Activated CD4-positive, alpha-beta T cell treated with anti-CD3 and anti-CD28 coated beads for 36 hours (primary cell): ENCODE measurements at places on chromosomes 3 and 15. TPM values are rescaled to one million over a fixed set of nuclear protein-coding genes. Genes with fewer than 3 reads are reported as not detected.

DNA sequence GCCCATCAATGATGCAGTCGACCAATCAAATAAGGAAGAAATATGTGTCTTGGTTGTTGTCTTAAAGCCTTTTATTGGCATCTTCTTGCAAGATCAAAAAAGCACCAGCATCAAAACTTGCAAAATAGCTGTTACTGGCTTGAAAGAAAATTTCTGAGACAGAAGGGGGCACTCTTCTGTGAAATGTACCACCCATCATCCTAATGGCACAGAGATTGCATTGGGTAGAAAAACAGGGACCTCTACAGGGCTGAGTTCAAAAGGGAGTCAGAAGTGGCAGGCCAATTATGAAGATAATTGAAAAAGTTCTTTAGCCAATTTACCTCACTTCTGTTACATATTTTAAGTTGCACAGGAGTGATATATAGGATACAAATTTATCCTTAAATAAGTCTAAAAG lies 122.3 kb upstream of the GPR149 start:
- DNase-seq = no peak

DNA sequence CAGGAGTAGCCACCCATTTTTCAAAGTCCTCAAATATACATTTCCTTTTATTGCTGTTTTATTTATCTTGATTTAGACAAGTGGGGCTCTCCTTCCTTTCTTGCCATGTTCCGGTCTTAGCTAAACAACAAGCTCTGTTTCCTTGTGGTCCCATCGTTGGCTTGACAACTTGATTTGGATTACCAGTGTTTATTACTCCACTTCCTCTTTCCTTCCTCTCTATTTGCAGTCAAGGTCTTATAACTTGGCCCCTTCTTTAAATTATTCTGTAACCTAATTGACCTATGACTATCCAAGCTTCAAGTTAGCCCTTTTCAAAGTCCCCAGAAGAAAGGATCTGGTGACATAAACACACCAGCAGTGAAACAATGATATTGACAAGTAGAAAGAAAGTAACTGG lies 130.6 kb upstream of the STT3B start:
- no peak for DNase-seq

DNA sequence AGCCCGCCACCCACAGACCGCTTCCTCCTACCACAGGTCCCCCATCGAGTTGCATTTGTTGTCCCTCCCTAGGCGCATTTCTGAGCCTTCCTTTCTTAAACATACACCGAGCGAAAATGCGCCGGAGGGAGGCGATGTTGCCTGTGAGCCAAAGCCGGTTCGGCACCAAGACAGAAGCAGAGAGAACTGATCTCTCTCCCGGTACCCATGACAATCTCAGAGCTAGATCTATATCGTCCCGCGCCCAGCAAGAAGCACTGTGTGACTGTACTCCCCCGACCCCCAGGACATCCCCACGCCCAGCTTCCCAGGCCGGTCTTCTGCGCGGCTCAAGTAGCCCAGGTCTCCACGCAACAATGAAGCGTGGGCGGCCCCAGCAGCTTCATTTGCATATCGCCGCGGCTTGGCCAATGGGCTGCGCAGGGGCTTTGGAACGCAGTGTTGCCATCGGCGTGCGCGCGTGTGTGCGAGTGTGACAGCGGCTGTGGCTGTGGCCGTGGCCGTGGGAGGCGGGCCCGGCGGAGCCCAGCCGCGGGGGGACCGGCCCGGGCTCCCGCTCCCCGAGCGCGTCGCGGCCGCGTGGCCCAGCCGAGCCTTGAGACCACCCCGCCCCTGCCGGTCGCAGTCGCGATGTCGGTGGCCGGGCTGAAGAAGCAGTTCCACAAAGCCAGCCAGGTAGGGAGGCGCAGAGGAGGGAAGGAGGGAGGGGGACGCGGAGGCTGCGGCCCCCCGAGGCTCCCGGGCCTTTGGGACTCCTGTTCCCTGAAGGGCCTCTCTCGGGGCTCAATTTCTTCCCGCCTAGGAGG lies at the start of gene SH3GL3:
SH3GL3 (plus strand) TSS at position 438 of the 806 bp plus-strand sequence; CDS start at position 631, 193 bp downstream.
- peak; percentile 85 for DNase-seq

DNA sequence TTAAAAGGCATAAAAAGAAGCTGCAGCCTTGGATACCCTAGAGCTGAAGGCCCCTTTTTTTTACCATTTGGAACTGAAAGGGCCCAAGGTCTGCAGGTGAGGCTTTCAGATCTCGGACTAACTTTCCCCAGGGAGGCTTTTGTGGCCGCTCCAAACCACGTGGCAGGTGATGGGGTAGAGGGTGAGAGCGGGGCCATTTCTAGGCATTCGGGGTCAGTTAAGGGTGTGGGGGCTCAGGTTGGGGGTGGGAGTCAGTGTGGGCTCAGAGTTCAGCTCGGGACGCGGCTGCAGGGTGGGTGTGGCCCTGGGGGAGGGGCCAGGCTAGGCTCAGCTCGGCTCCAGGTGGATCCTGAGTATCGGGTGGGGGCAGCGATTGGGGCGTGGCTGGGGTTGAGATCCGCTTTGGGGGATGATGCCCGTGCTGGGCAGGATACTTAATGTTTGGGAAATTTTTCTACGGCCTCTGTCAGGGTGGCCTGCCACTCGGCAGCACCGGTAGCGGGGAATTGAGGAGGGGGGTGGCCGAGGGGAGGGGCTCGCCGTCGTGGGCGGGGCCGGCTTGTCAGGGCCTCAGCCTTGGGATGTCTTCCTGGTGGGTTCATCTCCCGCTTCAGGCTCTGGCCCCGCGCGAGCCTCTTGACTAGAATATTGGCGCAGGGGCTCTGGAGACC lies 2.5 kb downstream of the KLF13 start:
- peak; percentile 62 for DNase-seq

- no peak for DNase-seq
Observed at GRCh38 chr15:23482228-23482627, 35.2 kb upstream of the GOLGA6L2 start.

- peak; percentile 45 for DNase-seq
Observed at GRCh38 chr3:179321668-179322285, 1.1 kb upstream of the ZNF639 start.

DNA sequence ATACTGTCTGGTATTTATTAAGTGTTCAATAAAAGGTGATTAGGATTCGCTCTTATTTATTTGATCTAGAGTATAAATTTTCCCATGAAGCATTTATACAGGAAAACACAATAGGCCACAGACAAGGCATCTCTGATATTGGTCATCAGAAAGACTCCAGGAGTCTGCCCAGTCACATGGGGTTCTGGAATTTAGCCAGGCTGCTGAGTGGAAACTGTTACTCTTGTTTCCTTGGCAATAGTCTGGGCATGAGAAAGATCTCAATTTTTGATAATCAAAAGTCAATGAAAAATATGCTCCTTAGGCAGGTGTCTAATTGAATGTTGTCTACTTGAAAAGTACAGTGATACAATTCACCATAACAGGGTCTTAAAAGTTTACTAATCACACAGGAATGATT lies 161.2 kb downstream of the FRMD5 start:
- no peak for DNase-seq

GRCh38 chr3:55017876-55018275 lies 90.0 kb upstream of the LRTM1 start:
- no peak for DNase-seq

- no peak for DNase-seq
Observed at GRCh38 chr3:122936335-122936734, 91.2 kb downstream of the SEMA5B start.

GRCh38 chr15:38631119-38632075 lies 66.8 kb upstream of the RASGRP1 start:
- no peak for DNase-seq

DNA sequence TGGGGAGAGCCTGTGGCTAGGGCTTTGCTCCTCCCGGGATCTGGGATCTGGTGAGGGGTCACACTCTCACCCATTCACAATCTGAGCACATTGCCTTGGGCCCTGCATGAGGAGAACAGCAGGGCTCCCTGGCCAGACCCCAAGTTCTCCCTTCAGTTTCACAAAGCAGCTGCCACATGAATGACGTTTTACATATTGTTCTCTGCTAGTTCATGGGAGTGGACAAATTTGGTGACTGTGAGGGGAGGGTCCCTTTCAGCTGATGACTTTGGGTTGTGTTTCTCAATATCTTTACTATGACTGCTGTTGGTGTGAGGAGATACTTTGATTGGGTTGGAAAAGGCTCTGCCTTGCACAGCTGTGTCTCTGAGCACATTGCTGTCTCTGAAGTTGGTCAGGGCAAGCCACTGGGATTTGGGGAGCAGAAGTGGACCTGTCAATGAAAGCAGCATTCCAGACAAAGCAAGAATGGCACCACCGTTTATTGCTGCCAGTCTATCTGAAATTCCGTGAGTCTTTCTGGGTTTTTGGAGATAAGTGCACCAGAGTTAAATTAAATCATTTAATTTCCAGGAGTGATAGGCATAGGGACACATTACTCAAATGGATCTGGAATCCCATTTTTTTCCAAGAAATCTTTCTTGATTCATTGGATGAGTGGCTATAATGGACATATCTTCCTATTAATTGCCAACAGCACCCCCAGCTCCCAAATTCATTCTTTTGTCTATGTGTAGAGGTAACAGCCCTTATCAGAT lies 10.3 kb downstream of the TIMP4 start:
- no peak for DNase-seq

GRCh38 chr3:56986347-56986746 lies 74.1 kb upstream of the SPATA12 start:
- DNase-seq = no peak

GRCh38 chr15:64026591-64026990 lies 19.7 kb downstream of the DAPK2 start:
- no peak for DNase-seq

LTF gene
- not detected for total RNA-seq

FAM131A gene
- 4.5 TPM for total RNA-seq

GOLGA6D gene
- not detected for total RNA-seq
